NCI-H2081 treated with DMSO at 0.1 percent for 48 hours (cell line): ENCODE measurements at places on chromosomes 6 and 20.

- no peak for DNase-seq
Measured at GRCh38 chr6:159807150-159807858, 7.2 kb downstream of the PNLDC1 start.

GRCh38 chr20:59157961-59158541 lies 5.6 kb upstream of the ZNF831 start:
- DNase-seq: no peak

- DNase-seq: no peak
Measured at GRCh38 chr20:52682237-52682636, 289.9 kb upstream of the TSHZ2 start.

DNA sequence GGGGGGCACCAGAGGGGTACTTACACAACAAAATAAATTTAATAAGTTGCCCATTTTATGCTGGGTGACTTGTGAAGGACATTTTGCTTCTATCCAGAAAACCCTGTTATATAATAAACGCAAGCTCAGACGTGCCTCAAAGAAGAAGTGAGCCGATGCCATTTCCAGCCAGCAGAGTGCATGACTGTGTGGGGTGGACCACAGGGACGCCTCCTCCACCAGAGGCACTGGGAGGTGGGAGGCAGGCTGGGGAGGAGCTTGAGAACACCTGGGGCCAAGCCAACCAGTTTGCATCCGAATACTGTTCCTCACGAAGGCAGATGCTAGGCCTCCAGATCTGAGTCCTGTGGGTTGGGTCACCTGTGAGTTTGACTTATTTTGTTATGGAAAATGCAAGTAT lies 363.8 kb downstream of the RNGTT start:
- DNase-seq: no peak

- DNase-seq: no peak
Measured at GRCh38 chr6:90458353-90459224, 128.3 kb downstream of the MAP3K7 start.

GRCh38 chr6:74458536-74458935 lies 747.3 kb downstream of the COL12A1 start:
- no peak for DNase-seq

DNA sequence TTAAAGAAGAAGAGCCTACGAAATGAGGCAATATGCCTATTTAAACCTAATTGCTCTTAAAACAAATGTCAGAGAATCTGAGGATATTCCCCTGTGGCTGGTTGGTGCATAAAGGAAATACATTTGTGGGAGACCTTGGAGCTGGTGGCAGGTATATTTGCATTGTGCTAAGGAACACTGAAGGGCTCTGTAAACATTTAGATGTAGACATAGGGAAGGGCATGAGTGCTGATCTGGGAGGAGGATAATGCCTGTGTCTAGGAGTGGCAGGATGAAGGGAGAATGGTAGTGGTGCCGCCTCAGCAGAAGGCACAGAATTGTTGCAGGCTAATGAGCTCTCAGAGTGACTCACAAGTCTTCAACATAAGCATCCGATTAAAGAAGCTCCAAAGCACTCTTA lies 85.8 kb downstream of the CD164 start:
- no peak for DNase-seq

GRCh38 chr6:163397326-163397725 lies 17.2 kb upstream of the QKI start:
- no peak for DNase-seq

DNA sequence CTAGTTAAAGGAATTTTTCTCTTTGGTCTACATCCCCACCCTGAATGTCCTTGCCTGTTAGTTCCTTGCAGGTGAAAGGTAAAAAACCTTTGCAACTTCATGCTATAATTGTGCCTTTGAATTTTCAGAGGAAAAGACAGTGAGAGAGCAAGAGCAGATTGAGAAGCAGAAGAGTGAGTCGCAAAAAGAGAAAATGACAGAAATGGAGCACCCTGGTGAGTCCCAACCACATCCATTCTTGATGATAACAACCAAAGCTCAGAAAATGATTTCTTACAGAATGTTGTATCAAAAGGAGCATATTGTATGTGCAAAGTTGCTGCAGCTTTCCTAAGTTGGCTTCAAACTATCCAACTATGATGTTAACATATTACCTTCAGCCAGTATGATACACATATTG lies 165.2 kb upstream of the CENPW start:
- no peak for DNase-seq

GRCh38 chr20:64142590-64142989 lies 21.7 kb upstream of the MYT1 start:
- DNase-seq: no peak
